Caco-2 (cell line): ENCODE measurements at places on chromosomes 2 and 18. TPM values are rescaled to one million over a fixed set of nuclear protein-coding genes. Genes with fewer than 3 reads are reported as not detected.

The RUFY4 gene
- not detected in 2 replicates for total RNA-seq

The FRZB gene
- 0.16 TPM in 1 of 2 replicates, not detected in the other for total RNA-seq

The POTEJ gene
- not detected in 2 replicates for total RNA-seq

The ITGB6 gene
- total RNA-seq, result 1.7 and 2.6 TPM in 2 replicates

The MOGAT1 gene
- total RNA-seq, result not detected in 2 replicates

The LGALSL gene
- 36.9 and 37.2 TPM in 2 replicates for total RNA-seq

The AQP4 gene
- 0.27 and 0.46 TPM in 2 replicates for total RNA-seq

The ATP5MC3 gene
- total RNA-seq, result 299 and 337 TPM in 2 replicates

The KIF5C gene
- 1.1 and 1.5 TPM in 2 replicates for total RNA-seq

The TTN gene
- total RNA-seq, result 9.3 and 11.0 TPM in 2 replicates

The RAD51AP2 gene
- total RNA-seq, result not detected in 2 replicates

The GAD1 gene
- 14.7 and 18.5 TPM in 2 replicates for total RNA-seq

The SLC11A1 gene
- total RNA-seq, result 0.12 and 0.32 TPM in 2 replicates

The GDF7 gene
- total RNA-seq, result 1.7 and 1.8 TPM in 2 replicates

The TXNL1 gene
- total RNA-seq, result 46.9 and 49.0 TPM in 2 replicates

The CPLX4 gene
- total RNA-seq, result not detected in 2 replicates
